ENCODE measurements at places on chromosomes 4 and X.
A peak's percentile ranks its signal among the peaks of the same experiment; 100 is the strongest.

DNA sequence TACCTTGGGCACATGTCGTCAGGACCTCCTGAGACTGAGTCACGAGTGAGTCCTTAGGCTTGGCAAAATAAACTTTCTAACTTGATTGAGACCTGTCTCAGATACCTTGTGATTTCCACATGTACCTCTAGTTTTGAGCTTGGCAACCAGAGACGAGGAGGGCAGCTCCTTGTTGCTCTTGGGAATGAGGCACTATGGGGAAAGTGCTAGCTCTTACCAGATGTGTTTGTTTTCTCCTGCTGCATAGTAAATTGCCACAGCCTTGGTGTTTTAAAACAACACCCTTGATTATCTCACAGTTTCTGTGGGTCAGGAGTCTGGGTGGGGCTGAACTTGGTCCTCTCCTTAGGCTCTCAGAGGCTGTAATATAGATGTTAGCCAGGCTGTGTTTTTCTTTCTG lies 59.1 kb upstream of the MAML3 start:
- DNase-seq: no peak

DNA sequence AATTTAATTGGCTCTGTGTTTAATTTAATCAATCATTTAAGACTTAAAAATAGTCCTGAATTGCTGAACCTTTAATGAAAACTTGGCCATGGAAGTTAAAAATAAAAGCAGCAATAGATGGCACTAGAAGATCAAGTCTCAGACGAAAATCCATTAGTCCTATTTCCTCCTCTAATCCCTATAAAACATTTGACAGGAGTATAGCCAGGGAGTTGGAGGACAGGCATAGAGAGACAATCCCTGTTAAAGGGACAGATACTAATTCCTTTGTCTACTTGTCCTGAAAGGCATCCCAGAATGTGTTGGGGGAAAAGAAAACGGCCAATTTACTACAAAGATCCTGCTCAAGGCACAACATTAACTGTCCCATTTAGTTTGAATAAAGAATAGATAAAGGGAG lies 276.3 kb upstream of the TACR3 start:
- no peak for DNase-seq

GRCh38 chrX:133649651-133650050 lies 234.4 kb upstream of the GPC4 start:
- DNase-seq: no peak

DNA sequence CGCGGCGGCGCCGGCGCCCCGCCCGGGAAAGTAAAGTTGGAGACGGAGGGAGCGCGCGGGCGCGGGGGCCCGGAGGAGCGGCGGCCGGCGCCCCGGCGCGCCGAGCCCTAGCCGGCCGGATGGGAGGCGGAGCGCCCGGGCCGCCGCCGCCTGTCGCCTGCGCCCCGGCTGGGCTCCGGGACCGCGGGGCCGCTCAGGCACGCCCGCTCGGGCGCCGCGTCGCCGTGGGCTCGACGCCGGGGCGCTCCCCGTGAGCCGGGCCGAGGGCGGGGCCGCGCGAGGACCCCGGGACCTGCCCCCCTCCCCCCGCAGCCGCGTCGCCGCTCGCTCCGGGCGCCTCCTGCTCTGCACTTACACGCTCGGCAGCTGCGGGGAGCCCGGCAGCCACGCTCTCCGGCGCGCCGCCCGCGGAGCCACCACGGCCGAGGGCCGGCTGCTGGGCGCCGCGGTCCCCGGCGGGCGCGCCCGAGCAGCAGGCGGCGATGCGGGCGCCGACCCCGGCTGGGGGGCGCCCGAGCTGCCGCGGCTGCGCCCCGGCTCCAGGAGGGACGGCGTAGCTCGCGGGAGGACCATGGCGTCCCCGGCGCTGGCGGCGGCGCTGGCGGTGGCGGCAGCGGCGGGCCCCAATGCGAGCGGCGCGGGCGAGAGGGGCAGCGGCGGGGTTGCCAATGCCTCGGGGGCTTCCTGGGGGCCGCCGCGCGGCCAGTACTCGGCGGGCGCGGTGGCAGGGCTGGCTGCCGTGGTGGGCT lies at the start of gene ADRA2C:
Gene ADRA2C (plus strand): TSS at position 350 of the 749 bp plus-strand sequence. CDS start 222 bp downstream, at position 572.
- DNase-seq: peak; percentile 70

- no peak for DNase-seq
These were observed 853.4 kb downstream of the STIM2 start for GRCh38 chr4:27714073-27714472.

DNA sequence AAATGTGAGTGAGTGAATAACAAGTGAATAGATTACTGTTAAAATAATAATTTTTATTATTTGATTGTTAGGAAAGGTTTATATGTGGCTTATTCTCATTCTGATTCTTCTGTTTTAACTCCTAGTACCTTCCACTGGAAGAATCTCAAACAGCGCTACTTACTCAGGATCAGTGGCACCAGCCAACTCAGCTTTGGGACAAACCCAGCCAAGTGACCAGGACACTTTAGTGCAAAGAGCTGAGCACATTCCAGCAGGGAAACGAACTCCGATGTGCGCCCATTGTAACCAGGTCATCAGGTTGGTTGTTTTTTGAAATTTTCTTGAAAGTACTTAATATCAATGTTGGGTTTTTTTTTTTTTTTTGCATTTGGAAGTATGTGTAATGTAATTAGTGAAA lies 117.6 kb upstream of the BMPR1B start:
- no peak for DNase-seq

DNA sequence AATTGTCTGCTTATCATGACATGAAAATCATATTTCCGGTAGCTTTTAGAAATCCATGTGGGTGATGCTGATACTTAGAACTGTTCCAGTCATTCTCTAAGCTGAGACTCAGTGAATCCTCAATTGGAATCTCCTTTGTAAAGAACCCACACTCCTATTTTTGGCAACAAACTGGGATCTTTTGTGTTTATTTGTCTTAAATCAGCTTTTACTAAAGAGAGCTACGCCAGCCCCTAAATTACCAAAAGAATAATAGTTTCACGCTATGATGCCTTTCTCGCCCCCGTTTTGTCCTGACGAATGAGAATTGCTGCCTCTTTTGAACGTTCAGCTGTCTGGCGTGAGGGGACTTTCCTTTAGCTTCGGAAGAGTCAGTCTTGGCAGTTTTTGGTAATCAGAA lies 195.9 kb downstream of the SHOX start:
- no peak for DNase-seq

DNA sequence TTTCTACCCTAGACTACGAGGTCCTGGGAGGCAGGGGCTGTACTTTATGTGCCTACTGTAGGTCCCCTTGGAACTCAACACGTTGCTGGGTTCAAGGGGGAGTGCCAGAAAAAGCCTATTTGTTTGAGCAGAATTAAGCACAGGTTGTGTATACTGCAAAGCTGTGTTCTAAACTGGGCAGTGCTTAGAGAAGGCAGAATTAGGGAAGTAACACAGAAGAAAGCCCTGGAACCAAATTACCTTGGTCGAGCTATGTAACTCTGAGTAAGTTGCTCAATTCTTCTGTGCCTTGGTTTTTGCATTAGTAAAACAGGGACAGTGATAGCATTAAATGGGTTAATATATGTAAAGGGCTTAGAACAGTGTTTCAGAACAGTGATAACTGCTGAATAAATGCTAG lies 245.0 kb upstream of the SFRP2 start:
- DNase-seq: no peak

GRCh38 chr4:119151161-119151560 lies 15.5 kb downstream of the MYOZ2 start:
- no peak for DNase-seq

GRCh38 chrX:54076903-54077302 lies 32.6 kb upstream of the PHF8 start:
- peak; percentile 14 for DNase-seq
